SK-MEL-5 (cell line): ENCODE measurements at places on chromosomes 3 and 15.

DNA sequence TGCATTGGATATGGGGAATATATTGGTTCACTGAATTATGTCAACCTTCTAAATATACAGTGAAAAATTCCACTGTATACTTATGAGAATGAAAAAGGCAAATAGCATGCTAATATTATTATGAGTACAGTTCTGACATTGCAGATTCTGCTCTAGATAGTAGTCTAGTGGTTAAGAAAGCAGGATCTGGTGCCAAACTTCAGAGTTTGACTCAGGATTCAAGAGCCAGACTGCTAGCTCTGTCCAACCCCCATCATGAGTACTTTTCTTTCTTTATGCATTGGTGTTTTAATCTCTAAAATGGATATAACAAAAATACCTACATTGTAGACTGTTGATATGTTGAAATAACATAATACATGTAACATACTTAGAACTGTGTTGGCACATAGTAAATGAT lies 57.3 kb upstream of the PLSCR4 start:
- no peak for DNase-seq

- DNase-seq = no peak
Measured at GRCh38 chr3:89186456-89186855, 79.0 kb downstream of the EPHA3 start.

GRCh38 chr3:139532976-139533375 lies 6.6 kb downstream of the RBP1 start:
- DNase-seq = no peak

DNA sequence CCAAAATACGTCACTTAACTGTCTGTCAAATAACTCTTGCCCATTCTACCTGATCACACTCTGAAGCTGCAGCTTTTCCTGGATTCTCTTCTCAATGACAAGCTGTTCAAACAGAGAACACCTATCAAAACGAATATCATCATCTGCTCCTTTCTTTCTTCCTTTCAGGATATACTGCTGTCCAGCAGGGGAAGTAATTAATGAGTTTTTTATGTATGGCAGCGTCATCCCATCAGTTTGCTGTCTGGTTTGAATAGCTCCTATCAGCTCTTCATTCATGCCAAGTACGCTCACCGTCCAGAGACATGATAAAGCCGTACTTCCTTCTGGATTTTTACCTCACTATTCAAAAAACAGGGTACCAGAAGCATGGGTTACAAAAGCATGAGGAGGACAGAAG lies at the start of gene CHRM5:
CHRM5 (plus strand) TSS at position 274 of the 400 bp plus-strand sequence. CDS start 94,221 bp downstream, outside the sequence.
- DNase-seq = peak; percentile 38

GRCh38 chr3:11718637-11719405 lies 75.1 kb upstream of the VGLL4 start:
- DNase-seq = peak; percentile 43
